Activated CD8-positive, alpha-beta memory T cell treated with anti-CD3 and anti-CD28 coated beads for 1 hour (primary cell): ENCODE measurements at places on chromosomes 7 and 10.
A peak's percentile ranks its signal among the peaks of the same experiment; 100 is the strongest.

GRCh38 chr7:5557920-5558401 is 134.3 kb upstream of the TNRC18 start:
- DNase-seq = no peak

DNA sequence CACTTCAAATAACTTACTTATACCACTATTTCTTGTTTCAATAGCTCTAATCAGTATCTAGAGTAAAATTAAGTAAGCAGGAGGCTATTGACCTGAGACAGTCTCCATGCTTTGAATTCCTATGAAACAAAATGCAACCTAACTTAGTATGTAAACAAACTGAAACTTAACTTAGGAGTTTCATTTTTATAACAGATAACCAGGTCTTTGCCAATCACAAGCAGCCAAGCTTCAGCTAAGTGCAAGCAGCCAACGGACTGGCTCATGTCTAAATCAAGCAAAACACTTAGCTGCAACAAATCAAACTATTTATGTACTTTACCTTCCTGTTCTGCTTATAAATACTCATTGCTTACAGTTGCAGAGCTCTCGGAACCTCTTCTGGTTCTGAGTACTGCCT is 4.4 kb upstream of the GSTK1 start:
- DNase-seq = no peak

DNA sequence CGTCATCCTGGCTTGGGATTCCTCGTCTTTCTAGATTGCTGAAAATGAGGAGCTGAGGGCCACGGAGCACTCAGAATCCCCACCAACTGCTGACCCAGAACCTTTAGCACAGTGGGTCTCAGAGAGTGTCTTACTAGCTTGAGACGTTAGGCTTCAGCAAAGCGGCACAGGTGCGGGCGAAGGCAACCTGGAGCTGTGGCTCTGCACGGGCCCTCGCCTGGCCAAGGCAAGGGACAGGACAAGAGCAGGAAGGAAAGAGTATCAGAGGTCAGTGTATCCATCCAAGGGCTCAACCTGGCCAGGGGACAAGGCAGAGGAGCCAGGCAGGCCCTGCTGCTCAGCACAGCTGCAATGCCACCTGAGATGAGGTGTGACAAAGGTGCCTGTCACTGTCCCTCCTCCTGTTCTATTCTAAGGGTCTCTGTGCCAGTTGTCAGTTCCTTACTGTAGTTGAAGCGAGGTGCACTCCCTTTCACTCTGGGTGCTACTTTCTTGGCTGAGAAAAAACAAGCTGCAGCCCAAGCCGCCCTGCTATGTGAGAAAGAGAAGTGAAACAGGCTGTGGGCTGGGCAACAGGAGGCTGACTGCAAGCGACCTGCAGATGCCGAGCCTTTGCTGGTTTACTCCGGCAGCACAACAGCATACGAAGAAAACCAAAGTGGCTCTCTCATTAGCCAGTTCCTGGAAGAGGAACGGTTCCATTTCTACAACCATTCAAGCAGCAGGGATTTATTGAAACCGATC is 33.3 kb upstream of the KDM7A start:
- DNase-seq = no peak

GRCh38 chr7:136066304-136067143 is 89.4 kb upstream of the MTPN start:
- no peak for DNase-seq

DNA sequence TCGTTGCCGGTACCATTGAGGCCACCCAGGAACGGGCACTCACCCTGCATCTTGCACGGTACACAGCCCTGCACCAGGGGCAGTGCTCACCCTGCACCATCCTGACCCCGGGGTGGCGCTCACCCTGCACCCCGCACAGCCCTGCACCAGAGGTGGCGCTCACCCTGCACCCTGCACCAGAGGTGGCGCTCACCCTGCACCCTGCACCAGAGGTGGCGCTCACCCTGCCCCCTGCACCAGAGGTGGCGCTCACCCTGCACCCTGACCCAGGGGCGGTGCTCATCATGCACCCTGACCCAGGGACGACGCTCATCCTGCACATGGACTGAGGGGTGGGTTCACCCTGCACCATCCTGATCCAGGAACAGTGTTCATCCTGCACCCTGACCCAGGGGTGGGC is 6.4 kb downstream of the TUBGCP2 start:
- DNase-seq = no peak

DNA sequence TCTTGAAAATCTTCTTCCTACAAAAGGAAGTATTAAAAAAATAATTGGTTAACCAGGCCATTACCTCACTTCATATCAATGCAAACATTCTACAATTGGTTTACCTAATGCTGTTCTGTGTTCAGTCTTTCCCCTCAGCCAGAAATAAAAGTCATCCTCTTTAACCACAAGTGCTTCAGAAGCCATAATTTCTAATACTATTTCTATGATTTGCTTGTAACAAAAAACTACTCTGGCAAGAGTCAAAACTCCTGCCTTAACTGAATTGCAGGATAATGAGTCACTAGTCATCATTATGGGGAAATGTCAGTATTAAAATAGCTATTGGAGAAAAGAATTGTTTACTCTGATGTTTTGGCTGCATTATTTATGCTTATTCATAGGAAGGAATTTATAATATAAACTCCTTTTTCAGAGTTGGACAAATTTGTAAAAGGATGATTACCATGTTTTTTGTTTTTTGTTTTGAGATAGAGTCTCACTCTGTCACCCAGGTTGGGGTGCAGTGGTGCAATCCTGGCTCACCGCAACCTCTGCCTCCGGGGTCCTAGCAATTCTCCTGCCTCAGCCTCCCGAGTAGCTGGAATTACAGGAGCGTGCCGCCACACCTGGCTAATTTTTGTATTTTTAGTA is 55.5 kb upstream of the ODAD2 start:
- DNase-seq = no peak

DNA sequence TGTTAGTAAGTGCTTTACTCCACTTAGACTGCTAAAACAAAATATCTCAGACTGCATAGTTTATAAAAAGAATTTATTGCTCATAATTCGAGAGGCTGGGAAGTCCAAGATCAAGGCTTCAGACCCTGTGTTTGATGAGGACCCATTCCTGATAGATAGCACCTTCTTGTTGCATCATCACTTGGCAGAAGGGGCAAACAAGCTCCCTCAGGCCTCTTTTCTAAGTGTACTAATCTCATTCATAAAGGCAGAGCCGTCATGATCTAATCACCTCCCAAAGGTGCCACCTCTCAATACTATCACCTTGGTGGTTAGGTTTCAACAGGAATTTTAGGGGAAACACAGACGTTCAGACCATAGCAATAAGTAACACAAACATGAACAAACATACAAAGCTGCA is 55.4 kb downstream of the CRPPA start:
- no peak for DNase-seq

DNA sequence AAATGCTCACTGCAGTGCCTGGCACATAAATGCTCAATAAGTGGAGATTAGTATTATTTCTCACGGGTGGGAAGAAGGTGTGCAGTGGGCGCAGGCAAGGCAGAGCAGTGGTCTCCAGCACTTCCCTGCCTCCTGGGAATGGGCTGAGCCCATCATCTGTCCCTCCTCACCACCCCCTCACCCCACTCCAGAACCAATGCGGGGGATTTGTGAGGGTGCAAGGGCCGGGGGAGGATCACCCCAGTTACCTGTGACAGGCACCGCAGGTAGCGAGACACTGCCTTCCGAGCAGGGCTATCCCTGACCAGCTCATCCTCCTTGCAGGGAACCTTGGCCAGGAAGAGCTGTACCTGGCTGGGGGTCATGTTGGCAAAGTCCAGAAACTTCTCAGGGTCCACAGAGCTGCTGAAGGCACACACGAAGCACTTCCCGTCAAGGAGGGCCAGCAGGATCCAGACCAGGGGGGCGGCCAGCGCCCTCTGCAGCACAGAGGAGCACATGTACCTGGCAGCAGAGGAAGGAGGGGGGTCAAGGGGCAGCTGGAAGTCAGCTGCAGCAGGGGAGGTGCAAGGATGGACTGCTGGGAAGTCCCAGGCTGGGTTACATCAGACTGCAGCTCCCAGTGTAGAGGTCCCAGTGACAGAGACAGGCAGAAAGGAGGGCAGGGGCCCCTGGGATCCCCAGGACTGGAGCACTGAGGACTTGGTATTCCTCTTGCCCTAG is 2.8 kb downstream of the CALHM3 start:
- DNase-seq = no peak

- DNase-seq = no peak
Measured at GRCh38 chr10:95784279-95784913, 28.4 kb downstream of the ENTPD1 start.

DNA sequence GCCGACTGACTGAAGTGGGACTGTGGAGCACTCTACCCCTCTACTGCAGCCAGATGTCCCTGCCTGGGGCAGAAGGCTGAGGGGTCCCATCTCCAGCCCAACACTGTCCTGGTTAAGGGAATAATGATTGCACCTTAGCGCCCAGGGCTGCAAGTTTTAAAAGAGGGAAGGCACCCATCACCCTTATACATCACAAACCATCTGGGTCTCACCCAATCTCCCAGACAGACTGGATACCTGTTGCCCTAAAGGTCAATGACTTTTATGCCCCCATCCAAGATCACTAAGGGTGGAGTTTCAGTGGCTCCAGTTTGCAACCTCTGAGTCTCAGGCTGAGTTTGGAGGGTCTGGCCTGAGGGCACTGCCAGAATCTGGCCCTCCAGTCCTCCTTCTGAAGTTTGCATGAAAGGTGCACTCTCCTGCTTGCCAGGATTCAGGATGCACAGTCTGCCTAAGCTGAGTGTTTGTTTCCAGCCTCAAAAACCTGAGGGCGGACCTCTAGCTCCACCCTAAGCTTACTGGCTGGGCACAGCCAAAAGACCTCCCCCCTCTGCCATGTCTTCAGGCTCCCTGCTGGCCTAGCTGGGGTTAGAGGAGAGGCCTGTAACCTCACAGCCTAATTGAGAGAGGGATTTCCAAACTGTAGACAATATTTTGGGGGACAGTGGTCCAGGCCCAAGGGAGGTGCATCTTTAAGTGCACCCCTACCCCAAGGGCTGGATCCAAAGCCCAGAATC is 2.5 kb upstream of the EMX2 start:
- no peak for DNase-seq

DNA sequence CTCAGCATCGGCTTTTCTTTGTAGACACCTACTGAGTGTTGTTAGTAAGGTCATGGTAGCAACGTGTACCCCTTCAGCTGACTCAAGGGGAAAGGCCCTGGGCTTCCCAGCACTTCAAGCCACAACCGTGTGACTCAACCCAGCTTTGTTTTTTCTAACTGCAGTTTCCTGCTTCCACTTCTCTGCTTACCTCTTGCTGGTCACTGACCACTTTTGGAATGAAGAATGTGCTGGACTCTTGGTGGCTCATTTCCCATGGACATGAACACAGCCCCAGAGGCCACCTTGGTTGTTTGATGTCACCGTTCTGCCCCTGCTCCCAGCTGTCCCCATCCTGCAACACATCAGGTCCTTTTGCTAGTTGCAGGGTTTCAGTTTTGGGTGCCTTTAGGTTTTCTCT is 69.5 kb upstream of the ZNF438 start:
- peak; percentile 8 for DNase-seq

DNA sequence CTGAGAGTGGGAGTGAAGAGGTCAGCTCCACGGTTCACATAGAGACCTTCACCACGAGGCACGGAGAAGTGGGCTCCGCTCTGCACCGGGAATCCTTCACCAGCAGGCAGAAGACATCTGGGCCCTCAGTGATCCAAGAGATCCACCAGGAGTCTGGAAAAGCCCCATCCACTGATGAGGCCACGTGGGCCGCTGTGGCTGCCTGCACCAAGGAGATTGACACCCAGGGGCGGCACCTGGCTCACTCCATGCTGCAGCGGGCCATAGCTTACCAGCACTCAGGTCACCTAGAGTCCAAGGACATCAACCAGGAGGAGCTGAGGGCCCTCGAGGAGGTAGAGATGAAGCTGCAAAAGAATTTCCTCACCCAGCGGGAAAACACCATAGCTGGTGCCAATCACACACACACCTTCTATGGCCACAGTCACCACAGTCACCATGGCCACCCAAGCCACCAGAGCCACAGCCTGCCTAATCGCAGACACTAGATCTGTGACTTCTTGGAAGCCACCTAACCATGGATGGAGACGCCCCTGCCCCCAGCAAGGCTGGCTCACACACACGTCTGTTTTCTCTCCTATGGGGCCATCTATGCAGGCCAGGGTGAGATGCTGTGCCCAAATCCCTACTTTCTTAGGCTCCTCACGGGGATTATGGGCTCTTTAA is 694 bp downstream of the C10orf62 start:
- DNase-seq = no peak

DNA sequence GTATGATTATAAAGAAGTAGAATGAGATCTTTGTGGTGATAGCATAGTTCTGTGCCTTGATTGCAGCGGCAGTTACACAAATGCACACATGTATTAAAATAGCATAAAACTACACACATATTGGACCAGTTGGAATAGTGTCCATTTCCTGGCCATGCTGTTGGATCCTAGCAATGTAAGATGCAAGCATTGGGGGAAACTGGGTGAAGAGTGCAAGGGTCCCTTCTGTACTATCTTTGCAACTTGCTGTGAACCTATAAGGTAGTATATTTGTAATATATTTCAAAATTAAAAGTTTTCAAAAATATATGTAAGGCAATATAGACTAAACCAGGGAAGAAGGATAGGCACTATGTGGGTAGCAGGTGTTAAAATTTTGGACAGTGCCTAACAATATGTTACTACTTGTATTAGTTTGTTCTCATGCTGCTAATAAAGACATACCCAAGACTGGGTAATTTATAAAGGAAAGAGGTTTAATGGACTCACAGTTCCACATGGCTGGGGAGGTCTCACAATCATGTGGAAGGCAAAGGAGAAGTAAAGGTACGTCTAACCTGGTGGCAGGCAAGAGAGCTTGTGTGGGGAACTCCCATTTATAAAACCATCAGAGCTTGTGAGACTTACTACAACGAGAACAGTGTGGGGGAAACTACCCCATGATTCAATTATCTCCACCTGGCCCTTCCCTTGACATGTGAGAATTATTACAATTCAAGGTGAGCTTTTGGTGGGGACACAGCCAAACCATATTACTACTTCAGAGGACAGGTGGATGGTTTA is 71.4 kb downstream of the RGS10 start:
- DNase-seq = no peak

DNA sequence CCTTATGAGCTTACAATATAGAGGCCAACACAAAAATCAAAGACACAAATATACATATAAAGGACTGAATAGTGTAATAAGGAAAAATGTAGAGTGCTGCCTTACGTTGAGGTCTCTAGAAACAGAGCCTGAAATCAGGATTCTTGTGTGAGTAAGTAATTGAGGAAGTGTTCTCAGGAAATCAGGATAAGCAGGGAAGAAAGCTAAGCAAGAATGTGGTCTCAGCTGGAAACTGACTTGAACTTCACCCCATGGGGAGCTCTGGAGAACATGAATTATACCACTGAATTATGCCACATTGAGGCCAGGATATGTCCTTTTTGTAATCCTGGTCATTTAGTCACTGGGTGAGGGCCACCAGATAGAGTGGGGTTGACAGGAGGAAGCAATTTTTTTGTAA is 191.9 kb downstream of the ETV1 start:
- DNase-seq = no peak

DNA sequence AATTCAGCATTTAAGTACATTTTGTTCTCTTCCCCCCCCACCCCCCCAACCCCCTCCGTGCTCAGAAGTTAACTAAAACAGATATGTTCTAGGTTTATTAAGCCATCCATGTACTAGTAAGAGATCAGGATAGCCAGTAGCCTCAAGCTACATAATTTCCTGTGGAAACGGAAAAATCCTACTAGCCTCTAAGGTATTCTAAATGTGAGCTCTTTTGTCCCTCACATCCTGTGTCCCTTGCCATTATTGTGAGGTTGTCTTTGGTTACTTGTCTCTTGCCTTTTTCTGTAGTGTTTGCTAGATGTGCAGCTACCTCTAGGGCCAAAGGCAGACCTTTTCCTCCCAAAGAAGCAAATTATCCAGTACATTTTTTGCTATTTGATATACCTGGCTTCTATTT is 92.1 kb downstream of the BTRC start:
- no peak for DNase-seq

- DNase-seq = no peak
Measured at GRCh38 chr7:76427635-76428034, 2.9 kb downstream of the ZP3 start.
